Activated CD4-positive, alpha-beta T cell treated with anti-CD3 and anti-CD28 coated beads, Interleukin-2, amount 50 U/mL, for 4 hours (primary cell): ENCODE measurements at places on chromosomes 2 and 18.

- no peak for DNase-seq
Observed at GRCh38 chr2:11786191-11786590, 39.8 kb downstream of the LPIN1 start.

GRCh38 chr2:149606251-149606811, 18.8 kb upstream of the MMADHC start:
- no peak for DNase-seq

GRCh38 chr2:236833501-236834073, 252.1 kb upstream of the COPS8 start:
- DNase-seq = no peak

- DNase-seq = no peak
Observed at GRCh38 chr2:129892360-129892759, 87.1 kb upstream of the RAB6C start.

- DNase-seq = no peak
Observed at GRCh38 chr2:10826026-10826425, 13.4 kb upstream of the PDIA6 start.

- no peak for DNase-seq
Observed at GRCh38 chr2:207042841-207043240, 103.5 kb downstream of the CPO start.

DNA sequence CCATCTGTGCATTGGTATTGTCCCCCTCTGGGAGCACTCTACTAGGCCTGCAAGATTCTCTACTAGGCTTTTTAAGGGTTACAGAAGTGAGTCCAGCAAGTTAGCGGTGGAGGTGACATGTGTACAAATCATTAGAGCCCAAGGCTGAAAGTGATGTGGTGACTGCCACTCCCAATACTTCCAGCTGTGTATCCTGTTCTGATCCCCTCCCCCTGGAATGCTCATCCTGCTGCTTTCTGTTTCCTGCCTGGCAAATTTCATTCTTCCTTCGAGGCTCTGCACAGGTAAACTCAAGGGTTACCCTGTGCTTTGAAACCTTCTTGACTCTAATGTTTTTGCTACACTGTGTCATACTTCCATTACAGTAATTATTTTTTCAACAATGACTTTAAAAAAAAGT, 258.5 kb upstream of the REV1 start:
- no peak for DNase-seq

DNA sequence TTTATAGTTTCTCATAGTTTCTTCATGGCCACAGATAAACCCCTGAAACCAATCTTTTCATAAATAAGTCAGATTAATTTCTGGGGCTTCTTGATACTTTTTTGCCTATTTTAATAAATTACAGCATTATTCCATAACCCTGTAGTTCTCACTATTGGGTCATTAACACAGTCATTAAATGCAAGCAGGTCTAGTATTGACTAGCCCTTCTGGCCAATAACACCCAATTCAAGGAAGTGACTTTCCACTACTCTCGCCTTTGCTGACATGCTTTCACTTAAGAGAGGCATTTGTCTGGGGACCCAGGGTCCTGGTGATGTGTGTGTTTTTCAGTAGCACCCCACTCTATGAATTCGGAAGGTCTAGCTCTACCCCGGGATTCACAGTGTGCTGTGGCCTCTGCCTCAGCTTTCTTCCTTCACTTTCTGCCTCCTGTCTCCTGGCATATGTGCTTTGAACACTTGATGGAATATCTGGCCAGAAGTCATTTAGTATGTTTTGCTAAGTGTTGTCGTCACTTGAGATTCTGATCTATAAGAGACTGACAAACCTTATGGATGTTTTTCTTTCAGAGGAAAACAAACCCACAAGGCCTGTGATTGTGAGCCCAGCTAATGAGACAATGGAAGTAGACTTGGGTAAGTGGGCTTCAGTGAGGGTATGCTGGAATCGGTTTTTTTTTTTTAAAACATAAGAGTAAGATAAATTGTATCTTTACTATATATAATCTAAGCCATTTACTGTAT, 18.6 kb upstream of the IL1RL2 start:
- no peak for DNase-seq
